ENCODE measurements at places on chromosomes 1 and 21.

- DNase-seq = no peak
These were observed 1.7 kb downstream of the PIP5K1A start for GRCh38 chr1:151199873-151200581.

DNA sequence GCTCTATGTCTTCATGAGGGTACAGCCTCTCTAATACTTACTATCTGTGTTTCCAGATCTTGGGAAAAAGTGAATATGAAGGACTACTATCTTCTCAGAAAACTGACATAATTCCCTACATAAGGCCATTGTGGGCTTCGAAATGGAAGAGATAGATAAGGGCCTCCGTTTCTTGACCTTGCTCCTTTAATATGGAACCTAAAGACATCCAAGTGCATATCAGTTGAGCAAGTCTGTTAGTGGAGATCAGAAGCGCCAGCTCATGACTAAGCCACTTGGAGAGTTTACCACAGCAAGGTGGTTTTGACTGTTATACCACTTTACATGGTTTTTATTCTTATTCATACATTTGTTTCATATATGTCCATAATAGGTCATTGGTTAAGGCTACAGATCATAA is 35.3 kb upstream of the FCER1A start:
- DNase-seq = no peak

- DNase-seq = peak; percentile 43
These were observed 499 bp upstream of the SH3GLB1 start for GRCh38 chr1:86703696-86704457.

GRCh38 chr1:118866330-118866729 is 121.8 kb downstream of the TBX15 start:
- no peak for DNase-seq

DNA sequence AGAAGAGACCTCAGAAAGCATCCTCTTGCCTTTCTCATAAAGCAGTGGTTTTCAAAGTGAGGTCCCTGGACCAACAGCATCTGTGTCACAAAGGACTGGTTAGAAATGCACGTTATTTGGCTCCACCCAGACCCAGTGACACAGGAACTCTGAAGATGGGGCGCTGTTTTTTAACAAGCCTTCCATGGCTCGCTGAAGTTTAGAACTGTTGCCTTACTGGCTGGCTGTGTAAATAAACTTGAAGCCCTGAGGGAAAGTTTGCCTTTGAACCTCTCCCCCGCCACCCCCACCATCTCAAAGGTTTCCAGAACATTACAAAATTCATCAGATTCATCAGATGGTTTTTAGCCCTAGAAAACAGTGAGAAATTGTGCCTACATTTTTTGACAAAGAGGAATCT is 21.8 kb upstream of the IKBKE start:
- no peak for DNase-seq

- no peak for DNase-seq
These were observed 46.3 kb downstream of the PTPN14 start for GRCh38 chr1:214505134-214505533.

GRCh38 chr1:8314346-8315280 is 3.3 kb upstream of the SLC45A1 start:
- peak; percentile 11 for DNase-seq

GRCh38 chr21:17455028-17455353 is 57.9 kb upstream of the CXADR start:
- no peak for DNase-seq

DNA sequence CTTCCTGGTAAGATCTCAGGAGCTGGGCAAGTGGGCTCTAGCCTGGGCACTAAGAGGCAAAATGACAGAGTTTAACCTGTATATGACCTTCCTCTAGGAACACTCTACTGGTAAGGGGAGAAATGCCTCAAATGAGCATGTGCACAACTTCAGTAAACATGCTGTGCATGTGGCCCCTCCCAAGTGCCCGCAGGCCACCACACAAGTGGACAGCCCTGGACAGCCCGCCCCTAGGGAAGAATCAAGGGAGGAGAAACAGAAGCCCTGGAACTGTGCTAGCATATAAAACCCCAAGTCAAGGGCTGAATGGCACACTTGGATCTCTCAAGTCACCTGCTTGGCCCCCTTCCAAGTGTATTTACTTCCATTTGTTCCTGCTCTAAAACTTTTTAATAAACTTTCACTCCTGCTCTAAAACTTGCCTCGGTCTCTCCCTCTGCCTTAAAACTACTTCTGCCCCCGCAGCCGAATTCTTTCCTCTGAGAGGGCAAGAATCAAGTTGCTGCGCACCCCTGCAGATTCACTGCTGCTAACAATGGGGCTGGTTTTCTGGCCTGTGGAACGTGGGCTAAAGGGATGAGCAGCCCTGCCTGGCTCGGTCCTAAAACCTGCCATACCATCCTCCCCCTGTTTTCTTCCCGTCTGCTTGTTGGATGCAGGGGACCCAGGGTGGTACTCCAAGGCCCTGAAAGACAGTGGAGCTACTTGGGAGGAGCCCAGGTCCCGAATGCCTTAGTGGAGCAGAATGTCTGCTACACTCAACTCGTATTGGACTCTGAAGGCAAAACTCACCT is 93.5 kb downstream of the IER5 start:
- DNase-seq = no peak

DNA sequence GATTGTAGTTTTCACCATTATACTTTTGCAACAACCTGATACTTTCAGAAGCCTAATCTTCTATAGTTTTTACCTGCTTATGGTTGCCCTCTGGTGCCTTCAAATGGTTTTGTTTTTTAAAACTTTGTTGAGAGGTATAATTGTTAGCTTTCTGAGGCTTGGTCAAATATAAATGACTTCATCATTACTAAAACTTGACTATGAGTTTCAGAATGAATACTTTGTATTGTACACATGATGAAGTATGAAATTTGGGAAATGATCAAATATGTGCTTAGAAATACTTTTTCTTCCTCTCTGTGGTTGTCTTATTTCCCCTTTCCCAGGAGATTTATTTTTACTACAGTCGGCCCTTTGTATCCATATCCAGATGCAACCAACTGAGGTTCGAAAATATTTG is 151.8 kb upstream of the B3GALT2 start:
- no peak for DNase-seq

DNA sequence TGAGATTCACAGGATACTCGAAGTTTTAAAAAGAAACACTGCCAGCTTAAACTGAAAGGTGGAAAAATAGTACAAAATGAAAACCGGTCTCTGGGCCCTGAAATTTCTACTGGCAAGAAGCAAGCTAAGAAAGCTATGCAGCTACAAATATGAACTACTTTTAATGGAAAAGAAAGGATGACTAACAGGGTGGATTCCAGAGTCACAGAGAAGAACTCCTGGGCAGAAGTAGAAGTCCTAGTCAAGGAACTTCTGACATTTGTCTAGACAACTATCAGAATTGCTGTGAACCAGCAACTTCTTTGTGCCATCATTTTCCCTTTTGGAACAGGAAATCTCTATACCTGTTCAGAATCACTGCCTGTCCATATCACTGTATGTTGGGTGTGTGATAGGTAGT is 38.1 kb downstream of the CD160 start:
- DNase-seq = no peak

DNA sequence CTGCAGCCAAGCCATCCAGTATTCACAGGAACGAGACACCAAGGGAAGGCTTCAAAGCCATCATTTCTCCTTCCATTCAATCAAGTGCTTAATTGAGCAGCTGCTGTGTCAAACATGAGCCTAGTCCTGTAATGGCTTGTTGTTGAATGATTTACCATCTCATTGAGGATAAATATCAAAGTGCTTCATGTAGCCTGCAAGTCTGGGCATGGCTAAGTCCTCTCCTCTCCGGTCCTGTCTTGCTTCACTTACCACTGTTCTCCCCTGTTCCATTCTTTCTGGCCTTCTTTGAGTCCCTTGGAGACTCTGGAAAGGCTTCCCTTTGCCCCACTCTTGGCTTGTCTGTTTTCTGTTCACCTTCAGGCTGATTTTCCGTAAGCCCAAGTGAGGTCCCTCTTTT is 279.8 kb downstream of the PBX1 start:
- DNase-seq = no peak

- no peak for DNase-seq
These were observed 1071.2 kb downstream of the TTLL7 start for GRCh38 chr1:82927753-82928152.

DNA sequence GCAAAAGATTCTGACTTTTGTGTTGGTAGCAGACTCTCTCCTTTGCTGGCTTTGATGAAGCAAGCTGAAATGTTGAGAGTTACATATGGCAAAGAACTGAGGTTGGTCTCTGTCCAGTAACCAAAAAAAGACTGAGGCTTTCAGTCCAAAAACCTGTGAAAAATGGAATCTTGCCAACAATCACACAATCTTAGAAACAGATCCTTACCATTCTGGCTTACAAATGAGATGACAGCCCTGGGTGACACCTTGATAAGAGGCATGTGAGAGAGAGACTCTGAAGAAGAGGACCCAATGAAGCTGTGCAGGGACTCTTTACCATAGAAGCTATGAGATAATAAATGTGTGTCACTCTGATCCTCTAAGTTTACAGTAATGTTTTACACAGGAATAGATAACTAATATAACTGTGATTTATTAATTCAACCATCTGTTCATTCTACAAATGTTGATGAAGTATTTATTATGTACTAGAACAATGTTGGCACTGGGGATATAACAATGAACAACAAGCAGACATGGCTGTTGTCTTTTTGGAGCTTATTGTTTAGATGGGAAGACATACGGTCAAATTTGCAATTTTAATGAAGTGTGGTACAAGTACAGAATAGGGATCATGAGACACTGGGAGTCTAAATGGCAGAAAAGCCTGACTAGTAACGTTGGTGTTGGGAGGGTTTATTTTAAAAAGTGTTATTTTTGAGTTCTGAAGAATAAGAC is 251.0 kb downstream of the OLFM3 start:
- no peak for DNase-seq

- DNase-seq = no peak
These were observed 3.7 kb upstream of the ZNF326 start for GRCh38 chr1:89990976-89991831.

DNA sequence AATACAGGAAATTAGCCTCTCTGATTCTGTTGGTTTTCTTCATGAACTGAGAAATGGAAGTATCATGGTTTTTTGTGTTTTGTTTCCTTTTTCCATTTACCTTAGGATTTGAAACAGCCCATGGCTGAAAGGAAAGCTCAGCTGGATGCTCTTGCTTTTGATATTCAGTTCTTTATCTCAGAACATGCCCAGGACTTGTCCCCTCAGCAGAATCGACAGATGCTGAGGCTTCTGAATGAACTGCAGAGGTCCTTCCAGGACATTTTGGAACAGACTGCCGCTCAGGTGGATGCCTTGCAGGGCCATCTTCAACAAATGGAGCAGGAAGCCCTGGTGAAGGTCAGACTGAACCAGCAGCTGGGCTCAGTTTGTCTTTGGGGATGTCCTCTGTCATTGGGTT is 142.4 kb downstream of the MACF1 start:
- DNase-seq = no peak

DNA sequence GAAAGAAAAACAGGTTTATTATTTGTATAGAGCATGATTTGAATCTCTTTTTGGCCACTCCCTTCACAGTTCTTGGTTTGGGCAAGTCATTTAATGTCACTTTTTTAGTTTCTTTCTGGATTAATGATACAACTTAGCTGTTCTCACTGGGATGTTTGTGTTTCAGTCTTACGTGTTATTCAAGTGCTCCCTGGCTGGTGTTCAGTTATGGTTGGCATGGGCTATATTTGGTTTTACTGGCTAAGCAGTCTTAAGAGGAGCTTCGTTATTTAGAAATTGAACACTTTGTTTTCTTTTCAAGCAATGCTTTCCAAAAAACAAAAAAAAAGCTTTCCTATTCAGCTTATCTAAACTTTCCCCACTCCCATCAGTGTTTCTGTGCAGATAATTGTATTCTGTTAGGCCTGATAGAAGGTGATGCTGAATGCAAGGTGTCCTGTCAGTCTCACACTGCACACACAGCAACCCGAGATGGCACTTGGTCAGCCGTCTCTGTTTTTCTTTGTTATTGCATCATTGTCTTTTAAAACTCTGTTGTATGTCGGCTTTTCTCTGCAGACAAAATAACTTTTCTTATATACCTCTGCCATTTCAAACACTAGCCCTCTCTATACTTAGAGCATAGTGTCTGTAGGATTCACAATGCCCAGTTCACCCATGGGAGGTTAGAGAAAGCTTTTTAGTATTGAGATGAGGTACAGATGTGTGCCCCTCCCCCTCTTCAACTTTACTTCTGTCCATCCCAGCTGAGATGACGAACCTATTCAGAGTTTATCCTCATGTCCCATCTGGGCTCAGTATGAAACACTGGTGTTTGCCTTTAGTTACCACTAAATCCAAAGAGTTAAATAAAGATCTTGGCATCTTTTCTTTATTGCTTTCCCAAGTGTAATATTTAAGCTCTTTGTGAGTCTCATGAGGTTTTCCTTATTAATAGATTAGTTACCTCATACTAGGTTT is 80.2 kb downstream of the VPS13D start:
- no peak for DNase-seq

- no peak for DNase-seq
These were observed 18.5 kb downstream of the OR2T1 start for GRCh38 chr1:248421384-248421783.

DNA sequence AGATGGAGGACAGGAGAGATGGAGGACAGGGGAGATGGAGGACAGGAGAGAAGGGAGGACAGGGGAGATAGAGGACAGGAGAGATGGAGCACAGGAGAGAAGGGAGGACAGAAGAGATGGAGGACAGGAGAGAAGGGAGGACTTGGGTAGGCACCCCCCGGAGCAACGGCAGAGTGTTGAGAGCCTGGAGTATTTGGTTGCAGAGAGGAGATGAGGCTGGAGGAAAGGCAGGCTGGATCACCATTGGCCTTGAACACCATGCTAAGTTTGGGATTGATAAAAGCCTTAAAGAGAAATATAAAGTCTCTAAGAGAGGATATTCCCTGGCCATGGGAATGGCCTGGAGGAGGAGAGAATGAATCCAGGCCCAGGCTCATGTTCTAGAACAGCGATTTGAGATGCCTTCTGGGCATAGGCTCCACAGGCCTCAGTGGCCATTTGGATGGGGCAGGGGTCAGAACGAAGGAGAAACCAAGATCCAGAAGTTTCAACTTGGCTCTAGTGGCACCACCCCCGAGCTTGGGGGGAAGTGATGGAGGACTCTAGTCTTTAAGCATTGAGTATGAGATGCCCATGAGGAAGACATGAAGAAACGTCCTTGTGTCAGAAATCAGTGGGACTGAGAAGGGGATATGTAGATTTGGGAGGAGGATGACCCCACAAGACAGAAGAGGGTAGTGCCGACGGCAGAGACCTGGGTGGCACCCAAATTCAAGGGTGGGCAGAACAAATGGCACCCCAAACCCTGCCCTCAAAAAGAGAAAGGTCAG is 47.9 kb upstream of the EDN2 start:
- DNase-seq = no peak

DNA sequence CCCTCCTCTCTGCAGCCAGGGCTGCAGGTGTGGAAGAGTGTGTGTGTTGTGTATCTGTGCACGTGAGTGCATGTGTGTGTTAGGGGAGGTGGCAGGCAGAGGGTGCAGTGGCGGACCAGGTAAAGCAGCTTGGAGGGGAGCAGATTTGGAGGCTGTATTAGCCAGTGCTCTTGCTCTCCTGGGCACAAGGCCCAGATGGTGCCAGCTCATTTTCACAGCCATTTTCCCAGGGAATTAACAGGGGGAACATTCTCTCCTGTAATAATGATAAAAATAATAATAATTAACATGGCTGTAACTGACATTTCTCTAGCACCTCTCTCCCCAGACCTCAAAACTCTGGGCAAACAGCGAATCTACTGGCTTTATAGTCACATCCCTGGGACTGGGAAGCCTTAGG is 43.6 kb downstream of the LRRN2 start:
- DNase-seq = no peak
